ENCODE measurements at places on chromosomes 4 and X.

DNA sequence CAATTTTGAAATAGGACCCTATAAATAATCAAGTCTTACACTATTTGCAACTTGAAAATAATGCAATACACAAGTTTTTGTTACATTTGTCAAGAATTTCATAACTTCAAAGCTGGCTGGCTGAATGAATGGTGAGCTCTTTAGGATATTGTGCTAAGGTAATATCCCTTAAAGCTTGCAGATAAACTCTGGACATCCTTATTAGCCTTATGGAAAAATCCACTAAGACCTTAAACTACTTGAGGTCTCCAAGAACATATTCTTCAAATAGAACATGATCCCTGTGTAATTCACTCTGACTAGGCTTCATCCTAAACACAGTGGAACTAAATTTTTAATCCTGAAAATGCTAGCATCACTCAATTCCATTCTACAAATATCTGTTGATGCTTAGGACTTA is 199.3 kb downstream of the PACRGL start:
- DNase-seq: no peak

GRCh38 chr4:8370106-8370787 is 70.3 kb downstream of the ACOX3 start:
- no peak for DNase-seq

DNA sequence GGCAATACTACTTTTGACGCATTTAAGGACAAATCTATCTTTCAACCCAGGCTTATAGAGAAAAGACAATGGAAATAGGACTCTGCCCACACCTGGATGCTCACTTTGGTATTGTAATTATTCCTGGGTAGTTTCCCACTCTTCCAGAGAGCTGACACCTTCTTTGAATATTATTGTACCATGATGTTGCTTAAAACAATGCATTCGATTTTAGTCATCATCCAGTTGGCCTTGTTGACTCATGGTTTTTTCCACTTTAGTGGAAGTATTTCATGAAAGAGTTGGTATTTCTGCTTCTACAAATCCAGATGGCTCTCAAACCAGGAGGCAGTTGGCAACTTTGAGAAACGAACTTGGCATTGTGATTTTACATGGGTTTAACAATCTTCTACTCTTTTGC is 124.2 kb downstream of the ENOX2 start:
- no peak for DNase-seq

DNA sequence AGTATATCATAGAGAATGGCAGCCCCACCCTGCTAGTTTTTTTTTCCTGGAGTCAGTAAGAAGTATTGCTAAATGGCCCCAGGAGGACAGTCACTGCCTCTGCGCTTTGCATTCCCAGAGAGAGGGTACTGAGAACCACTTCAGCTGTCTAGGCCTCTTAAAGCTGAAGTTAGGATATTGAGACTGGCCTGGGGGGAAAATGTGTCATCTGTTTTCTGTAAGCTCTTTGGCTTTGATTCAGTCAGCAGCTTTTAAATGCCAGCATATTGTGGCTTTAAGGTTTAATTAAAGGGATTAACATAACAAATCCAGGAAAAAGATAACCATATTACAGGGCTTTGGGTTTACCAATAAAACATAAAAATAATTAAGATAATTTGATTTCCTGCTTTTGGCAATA is 852.0 kb downstream of the PCDH18 start:
- no peak for DNase-seq

DNA sequence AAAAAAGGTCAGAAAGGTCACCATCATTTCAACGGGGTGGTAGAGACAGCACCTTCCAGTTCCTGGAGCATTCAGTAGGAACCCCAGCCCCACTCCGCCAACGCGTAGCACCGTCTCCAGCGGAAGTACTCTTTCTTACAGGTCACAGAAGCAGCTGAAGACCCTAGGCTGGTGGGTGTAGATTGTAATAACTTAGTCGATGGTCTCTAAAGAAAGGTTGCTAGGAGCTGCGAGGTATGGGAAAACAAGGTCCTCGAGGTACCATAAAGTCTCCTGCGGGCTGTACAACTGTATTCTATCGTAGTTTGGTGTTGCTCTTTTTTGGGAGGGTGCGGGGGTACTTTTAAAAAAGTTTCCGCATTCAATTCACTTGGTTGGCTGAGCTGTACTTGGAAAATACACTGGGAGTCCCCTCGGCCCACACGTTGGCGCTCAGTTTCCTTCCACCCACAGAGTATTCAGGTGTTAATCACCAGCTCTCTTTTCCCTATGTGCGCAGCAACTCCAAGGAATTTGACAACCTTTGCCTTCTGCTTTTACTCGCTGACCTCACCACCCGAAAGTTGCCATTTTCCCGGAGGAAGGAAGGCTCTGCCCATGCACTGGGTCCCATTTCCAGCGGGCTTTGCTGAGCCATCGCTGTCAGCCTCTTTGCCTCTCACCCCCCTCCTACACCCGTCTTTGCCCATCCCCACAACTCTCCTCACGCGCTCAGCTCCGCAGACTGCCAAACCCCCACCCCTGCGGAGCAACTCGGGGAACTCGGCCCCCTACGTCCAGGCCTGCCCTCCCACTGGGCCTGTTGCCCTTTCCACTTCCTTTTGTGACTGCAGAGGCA is 4.8 kb upstream of the SOX3 start:
- no peak for DNase-seq

DNA sequence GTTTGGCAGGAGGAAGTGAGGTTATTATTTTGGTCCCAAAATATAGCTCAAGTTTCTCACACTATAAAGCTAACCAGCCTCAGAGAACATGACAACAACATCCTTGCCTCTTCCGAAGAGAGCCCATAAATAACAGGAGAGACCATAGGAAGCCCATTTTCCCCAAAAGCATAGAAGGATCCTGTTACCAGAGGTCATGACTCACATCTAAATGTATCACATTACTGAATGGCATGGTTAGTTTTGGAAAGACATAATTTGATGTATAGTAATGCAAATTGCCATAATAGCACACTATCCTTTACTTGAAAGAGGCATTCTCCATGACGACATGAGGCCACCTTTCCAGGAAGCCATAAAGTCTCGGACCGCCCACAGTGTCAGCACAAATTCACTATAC is 238.8 kb upstream of the GRIA3 start:
- DNase-seq: no peak

- DNase-seq: no peak
Measured at GRCh38 chr4:127788517-127788916, 6.4 kb downstream of the HSPA4L start.

DNA sequence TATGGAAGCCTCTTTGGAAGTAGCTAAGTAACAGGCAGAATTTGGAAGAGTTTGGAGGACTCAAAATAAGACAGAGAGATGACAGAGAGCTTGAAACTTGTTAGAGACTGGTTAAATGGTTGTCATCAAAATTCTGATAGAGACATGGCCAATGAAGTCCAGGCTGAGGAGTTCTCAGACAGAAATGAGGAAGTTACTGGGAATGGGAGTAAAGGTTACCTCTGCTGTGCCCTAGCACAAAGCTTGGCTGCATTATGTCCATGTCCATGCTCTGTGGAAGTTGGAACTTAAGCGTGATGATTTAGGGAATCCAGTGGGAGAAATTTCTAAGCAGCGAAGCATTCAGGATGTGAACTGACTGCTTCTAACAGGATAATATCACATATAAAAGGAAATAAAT is 146.2 kb upstream of the NDST4 start:
- DNase-seq: no peak

DNA sequence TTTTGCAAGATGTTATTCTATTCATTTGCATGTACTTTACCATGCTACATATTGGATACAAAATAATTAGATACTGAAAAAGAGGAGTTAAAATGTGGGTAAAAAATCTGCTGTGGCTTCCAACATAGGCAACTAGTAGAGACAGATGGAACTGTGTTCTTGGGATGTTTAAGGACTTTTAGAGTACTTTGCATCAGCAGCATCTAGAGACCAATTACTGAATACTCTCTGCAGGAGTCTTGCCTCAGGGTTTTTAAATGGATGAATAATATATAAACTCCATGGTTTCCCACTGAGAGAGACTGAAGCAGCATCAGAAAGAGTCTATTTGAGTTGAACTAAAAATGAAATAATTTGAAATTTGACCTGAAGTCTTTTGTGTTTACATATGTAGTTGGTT is 676.7 kb downstream of the GALNTL6 start:
- DNase-seq: no peak

DNA sequence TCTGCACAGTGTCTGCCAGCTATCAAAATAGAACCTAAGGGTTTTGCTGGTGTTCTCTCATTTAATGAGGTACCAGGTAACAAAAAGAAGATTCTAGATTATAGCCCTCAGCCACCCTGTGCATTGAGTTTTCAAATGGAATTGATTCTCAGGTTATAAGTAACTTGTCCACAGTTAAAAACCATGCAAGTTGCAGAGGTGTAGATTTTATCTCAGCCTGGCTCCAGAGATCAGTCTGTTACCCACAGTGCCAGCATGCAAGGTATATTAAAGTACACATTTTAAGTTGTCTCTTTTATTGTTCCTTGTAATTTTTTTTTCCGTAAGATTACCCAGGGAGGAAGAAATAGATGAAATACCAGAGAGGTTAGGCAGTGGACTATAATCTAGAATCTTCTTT is 59.7 kb downstream of the RAPGEF2 start:
- no peak for DNase-seq

DNA sequence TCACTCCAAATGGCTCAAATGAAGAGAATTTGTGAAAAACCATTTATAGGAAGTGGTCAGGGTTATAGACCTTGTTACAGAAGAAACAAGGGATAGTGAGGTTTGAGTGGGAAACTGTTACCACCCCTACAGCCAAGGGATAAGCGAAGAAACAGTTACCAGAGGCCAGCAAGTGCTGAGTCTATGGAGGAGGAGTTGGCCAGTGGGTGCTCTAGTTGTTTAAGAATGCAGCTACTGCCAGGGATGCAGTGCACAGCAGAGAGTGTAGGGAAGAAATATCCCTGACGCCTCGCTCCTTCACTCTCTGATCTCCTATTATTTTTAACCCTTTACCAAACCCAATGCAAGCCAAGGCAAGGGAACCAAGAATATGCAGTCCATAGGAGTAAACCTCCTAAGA is 15.2 kb upstream of the SYTL4 start:
- no peak for DNase-seq

GRCh38 chr4:57443308-57443707 is 333.1 kb upstream of the IGFBP7 start:
- no peak for DNase-seq

DNA sequence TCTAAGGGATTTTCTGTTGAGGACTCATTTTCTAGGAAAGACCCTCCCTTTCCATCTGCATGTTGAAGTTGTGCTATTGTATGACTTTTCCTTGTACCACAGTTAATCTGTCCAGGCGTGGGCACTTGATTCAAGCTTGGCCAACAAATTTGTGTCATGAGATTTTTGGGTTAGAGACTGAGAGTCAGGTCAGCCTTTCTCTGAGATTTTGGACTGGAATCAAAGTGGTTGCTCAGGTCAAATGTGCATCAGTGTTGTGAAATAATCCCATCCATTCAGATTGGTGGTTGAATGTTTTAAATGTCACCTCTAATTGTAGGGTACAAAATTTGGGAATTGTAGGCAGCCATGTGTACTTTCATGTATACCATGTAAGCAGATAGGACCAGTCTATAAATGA is 545.2 kb upstream of the IGFBP7 start:
- DNase-seq: no peak

DNA sequence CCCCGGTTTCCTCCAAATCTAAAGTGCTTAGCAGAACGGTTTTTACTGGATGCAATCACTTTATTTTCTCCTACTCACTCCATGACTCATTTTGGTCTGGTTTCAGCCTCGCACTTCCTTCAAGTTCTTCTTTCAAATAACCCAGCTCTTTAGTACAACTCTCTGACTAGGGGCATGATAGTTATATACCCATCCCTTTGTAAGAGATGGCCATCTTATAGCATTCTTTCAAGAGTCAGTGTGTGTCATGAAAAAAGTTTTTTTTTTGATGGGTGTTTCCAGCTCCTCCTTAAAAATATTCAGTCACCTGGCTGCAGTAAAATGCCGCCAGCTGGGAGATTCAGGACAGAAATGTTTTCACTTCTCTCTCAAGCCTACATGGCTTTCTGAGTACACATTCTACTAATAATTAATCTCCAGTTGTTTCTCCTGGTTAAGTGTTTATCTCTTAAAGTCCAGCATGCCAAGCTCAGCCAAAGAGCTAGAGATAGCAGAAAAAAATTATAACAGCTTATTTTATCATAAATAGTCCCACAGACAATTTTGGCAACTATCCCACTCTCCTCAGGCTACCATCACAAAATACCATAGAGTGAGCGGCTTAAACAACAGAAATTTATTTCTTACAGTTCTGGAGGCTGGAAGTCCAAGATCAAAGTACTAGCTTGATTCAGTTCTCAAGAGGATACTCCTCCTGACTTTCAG is 139.3 kb downstream of the GASK1B start:
- DNase-seq: no peak

DNA sequence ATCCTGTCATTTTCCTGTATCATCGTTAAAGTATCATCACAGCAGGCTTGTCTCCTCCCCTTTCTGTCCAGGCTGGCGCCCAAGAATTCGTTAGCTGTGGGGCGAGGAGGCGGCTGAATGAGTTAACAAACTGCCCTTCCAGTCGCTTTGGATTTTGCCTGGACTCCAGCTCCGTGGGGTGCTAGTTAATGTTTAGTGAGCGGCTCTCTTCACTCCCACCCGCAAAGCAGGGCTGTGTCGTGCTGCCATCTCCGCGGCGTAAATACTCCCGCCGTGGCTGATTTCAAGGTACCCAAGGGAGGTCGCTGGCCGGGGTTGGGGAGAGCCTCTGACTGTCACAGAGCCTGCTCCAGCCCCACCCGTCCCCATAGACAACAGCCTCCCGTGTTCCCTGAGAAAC is 44.9 kb upstream of the SPRY1 start:
- DNase-seq: no peak

DNA sequence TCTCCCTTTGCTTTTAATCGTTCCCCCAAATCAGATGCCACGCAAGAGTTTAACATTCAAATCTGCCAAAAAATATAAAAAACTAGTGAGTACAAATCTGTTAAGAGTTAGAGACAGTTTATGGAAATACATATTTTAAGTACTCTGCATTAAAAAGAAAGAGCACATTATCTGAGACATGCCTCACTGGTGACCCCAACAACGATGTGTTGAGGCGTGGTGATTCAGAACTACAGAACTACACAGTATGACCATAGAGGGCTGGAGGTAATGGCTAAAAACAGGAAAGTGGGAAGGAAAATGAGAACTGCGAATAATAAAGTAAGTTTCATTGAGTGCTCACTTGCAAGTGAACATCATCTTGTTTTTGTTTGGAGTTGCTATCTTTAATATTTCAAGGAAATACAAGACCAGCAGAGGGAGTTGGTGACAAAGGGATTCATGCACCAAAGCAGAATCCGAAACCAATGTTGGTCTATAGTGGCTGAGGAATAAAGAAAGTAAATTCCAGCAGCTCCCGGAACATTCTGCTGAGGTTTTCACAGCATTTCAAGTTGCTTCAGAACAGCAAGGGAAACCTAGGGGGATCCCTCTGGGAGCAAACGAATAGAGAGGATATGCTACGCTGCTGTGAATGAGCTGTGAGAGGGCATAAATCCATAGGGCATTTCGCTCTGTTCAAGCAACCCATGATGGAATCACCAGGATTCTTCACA is 92.2 kb downstream of the DCHS2 start:
- no peak for DNase-seq
